ENCODE measurements at places on chromosomes 11 and 22.
A peak's percentile ranks its signal among the peaks of the same experiment; 100 is the strongest.

DNA sequence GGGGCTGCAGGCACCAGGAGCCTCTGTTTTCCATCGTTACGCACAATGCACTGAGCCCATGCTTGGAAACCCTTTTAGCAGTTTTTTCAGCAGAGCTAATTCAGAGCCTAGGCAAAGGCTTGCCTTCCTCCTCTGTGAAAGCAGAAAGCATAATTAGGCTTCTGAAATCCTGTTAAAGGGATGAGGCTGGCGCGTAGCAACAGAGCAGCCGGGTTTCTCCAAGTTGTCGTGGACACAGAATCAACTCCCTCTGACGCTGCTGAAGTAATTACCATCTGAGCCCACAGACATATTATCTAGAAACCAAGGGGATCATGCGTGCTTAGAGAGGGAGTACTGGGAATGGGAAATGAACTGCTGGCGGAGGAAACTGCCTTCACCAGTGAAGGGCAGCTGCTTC, 85.4 kb downstream of the MYO18B start:
- no peak for DNase-seq

DNA sequence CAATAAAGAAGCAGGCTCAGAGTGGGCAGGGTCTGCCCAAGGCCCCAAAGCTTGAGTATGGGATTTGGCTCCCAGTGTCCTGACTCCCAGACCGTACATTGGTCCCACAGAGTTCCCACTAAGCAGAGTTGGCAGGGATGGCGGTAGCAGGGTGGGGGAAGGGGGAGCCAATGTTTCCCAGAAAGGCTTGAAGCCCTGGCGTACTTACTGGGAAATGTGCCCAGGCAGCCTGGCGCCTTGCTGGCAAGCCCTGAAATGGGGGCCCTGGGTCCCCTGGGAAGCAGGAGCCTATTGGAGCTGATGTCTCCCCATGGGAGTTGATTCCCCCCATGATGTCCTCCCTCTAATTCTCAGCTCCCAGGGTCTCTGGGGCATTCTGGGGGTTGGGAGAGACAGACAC, 9.3 kb downstream of the ARHGEF17 start:
- no peak for DNase-seq

GRCh38 chr11:45541693-45542434, 123.6 kb downstream of the CHST1 start:
- no peak for DNase-seq

DNA sequence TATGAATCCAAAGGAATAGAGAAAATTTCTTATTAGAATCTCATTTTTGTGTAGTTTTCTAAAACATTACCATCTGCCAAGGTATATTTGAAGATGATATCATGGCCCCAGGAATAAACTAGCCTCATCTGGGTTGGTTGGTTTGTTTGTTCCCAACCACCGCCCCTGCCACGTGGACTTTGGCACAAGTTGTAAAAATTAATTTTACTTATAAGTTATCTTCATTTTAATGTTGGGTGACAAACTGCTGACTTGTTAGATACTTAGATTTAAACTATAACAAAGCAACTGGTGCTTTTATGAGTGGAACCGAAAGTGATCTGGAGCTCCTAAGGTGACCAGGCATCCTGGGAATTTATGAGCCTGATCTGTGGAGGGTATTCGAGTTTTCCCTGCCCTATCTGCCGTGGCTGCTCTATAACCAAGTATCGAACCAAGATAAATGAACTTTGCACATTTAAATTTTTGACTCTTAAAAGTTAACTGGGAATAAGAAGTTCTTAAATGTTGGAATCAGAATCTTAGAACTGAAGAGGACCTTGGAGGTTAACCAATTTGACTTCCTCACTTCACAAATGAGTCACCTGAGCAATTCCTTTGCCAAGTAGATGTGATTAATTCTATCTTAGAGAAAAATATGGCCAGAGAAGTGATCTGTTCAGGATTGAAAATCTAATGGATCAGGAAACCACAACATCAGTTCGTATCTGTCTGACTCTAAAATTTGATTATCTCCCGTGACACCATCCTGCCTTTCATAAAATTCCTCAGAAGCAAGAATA, 129.1 kb upstream of the ARHGAP42 start:
- no peak for DNase-seq

DNA sequence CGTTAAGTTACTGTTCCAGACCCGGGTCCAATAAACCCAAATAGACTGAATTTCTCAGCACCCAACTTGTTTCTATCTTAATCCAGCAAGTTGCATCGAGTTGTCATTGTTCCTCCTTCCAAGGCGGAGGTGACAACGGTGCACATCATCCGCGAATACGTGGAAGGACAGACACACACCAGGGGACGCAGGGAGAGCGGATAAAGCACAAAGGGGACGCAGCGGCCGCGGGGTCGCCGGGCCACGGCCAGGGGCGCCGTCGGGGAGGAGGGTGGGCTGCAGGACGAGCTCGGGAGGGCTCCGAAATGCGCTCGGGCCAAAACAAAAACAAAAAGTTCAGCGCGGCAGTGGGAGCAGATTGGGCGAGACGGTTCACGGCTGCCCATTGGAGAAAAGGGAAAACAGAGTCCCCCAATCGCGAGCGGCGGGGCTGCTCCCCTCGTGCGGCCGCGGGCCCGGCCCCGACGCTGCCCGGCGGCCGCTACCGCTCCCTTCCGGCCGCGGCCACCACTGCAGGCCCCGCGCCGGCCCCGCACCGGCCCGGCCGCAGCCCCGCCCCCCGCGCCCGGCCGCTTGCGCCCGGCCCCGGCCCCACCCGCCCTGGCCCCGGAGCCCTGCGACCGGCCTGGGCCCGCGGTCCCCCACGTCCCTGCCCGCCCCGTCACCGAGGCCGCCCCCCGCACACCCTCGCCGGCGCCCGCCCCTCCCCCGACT, 518 bp downstream of the KMT5B start:
- DNase-seq, result peak; percentile 52

DNA sequence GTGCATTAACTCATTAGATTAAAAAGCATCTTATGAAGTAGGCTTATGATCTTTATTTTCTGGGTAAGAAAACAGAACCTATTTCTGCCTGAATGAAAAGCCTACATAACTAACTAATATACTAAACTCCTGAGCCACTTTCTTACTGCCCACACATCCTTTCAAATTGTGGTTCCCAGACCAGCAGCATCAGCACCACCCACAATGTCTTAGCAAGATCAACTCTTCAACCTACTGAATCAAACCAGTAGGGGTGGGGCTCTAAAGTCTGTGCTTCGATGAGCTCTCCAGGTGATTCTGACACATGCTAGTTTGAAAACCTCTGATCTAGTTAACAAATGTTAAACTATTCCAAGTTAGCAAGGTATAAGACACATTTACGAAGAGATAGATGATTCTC, 462.4 kb downstream of the DLG2 start:
- DNase-seq, result no peak

DNA sequence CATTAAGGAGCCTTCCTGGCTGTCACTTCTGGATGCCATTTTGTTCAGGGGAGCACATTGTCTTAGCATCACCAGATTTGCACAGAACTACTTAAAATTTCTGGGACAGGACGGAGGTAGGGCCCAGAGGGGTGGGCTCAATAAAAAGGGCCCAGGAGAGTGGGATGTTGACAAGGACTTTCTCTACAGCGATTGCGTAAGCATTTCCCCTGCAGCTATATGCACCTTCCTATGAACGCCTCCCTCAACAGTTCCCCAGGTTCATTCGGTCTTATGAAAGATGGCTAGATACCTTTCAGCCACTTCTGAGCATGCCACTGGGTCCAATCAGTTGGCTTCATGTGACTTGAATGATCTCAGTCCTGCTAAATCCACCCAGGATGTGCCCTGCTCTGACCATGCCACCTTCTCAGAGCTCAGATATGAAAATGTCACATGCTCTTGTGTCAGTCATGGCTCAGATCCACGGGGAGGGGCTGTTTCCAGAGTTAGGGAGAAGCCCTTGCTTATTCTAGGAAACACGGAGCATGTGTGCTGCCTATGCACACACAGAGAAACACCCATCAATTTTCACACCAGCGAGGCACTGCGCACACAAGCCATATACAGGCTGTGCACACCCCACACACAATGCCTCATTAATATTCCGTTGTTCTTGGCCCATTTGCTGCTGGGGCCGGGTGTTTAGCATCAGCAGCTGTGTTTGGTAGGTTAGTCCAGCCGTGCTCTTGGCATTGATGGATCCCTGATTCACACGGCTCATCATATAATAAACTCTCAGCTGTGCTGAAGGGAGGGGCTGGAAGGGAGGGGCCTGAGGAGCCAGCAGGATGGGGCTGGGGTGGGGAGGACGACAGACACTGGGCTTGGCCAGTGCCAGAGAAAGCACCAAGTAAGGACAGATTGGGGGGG, 52.5 kb upstream of the NNMT start:
- DNase-seq, result no peak

GRCh38 chr11:32385998-32386397, 49.3 kb downstream of the WT1 start:
- no peak for DNase-seq

All from activated T-cell treated with anti-CD3 and anti-CD28 coated beads for 48 hours (primary cell).